Inflammatory macrophage (primary cell): ENCODE measurements at places on chromosomes 4 and X.

GRCh38 chr4:139675651-139676050, 10.0 kb downstream of the MGST2 start:
- peak; percentile 48 for DNase-seq

GRCh38 chr4:118981171-118981838, 92.7 kb downstream of the SYNPO2 start:
- DNase-seq: no peak

- no peak for DNase-seq
Measured at GRCh38 chr4:2647403-2648158, 108.6 kb downstream of the TNIP2 start.

GRCh38 chr4:149345424-149345823, 470.2 kb downstream of the IQCM start:
- no peak for DNase-seq

- DNase-seq: no peak
Measured at GRCh38 chrX:42531441-42531840, 246.5 kb downstream of the PPP1R2C start.

GRCh38 chr4:98245226-98245625, 16.0 kb upstream of the RAP1GDS1 start:
- no peak for DNase-seq

DNA sequence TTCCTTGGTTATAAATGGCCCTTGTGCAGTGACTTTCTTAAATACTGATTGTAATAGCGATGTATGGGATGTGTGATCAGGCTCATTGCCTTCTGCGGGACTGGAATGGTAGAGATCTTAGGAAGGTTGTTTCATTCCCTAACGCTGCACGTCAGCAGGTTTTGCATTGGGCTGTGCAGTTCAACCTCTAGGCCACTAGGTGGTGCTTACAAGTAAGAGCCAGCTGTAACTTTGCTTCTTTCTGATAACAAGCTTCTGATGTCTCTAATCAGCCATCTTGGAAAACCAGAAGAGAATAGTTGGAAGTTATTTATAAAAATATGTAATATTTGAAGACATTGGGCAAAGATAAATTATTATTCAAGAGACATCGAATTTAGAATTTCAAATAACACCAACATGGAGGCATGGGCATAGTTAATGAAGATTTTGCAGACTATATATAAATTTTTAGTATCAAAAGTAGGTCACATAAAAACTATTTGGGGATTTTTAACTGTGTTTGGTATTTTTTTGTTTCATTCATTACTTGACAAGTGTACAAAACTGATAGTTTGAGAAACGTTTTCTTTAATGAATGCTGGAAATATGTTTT, 339.7 kb upstream of the PCDH7 start:
- DNase-seq: peak; percentile 47

DNA sequence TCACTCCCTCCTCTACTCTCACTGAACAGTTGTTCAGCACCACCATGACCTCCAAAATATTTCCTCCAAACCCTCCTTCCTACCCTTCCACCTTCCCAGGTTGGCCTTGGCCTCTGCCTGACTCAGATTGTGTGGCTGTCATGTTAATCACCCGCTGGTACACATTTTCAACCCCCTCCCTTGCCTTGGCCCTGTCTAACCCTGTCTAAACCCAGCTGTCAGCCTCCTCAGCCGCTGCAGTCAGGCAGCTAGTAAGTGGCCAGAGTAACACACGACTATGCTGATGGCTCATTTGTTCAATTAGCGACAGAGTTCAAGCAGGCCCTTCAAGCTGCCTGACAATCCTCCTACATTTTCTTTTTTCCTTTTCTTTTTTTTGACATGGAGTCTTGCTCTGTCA, 18.0 kb downstream of the ING2 start:
- DNase-seq: no peak

DNA sequence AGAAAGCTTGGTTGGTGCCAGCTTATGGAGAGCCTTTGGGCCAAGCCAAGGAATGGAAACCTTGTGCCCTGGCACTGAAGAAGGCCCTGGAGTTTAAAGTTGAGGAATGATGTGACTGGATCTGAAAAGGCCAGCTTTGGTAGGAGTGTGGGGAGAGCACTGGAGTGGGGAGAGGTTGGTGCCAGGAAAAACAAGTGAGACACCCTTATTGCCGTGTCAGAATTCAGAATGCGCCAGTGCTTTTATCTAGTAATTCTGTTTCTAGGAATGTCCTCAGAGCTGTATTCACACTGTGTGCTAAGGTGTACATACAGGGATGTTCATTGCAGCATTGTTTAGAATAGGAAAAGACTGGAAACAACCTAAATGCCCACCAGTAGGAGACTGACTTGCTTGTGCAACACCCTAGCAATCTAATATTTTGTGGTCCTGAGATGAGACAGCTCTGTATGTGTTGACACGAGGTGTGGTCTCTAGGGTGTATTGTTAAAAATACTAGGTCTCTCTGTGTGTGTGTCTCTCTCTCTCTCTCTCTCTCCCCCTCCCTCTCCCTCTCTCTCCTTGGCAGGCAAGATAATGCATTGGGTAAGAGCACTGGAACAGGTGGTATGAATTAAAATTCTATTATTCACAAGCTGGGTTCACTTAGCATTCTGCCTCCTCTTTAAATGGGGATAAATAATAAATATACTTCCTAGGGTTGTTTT, 107.8 kb downstream of the GATB start:
- no peak for DNase-seq

- no peak for DNase-seq
Measured at GRCh38 chr4:73725510-73725909, 14.9 kb upstream of the CXCL8 start.

GRCh38 chr4:79623021-79623870, 215.2 kb upstream of the GK2 start:
- no peak for DNase-seq

- DNase-seq: peak; percentile 69
Measured at GRCh38 chr4:93791570-93792195, 36.9 kb upstream of the ATOH1 start.

GRCh38 chr4:114034189-114034588, 54.7 kb upstream of the ARSJ start:
- no peak for DNase-seq

- no peak for DNase-seq
Measured at GRCh38 chr4:47713129-47713834, 124.6 kb downstream of the CORIN start.
